ENCODE measurements at places on chromosomes 7 and 10.

- no peak overlapping the region for H3K27ac ChIP-seq
- no peak overlapping the region for H3K4me3 ChIP-seq
- no peaks in the 10 kb centered on the region for H3K36me3 ChIP-seq
- no peak for DNase-seq
- H3K27me3 ChIP-seq = no peaks in the 10 kb centered on the region
Observed at GRCh38 chr10:48444266-48444665, 137.8 kb downstream of the MAPK8 start.

DNA sequence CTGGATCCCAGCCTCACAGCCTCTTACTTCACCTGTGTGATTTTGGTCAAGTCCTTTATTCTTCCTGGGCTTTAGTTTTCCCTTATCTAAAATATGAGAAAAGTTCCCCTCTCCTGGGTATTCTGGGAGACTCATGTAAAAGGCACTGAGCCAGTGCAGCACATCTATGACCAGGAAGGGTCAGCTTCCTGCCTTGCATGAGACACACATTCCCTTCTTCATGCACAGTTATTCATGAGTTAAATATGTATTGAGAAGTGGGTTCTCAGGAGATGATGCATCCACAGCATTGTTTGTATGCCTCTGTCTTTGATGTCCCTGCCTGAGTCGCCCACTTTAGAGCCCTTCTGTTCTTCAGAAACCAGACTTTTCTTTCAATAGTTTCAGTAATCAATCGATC is 33.3 kb downstream of the EGFR start:
- DNase-seq = no peak
- no peak overlapping the region for H3K4me3 ChIP-seq
- H3K27me3 ChIP-seq = no peaks in the 10 kb centered on the region
- no peaks in the 10 kb centered on the region for H3K36me3 ChIP-seq
- H3K27ac ChIP-seq = peak overlapping the region; percentile 52

GRCh38 chr7:140079121-140079536 is 16.4 kb upstream of the PARP12 start:
- no peaks in the 10 kb centered on the region for H3K36me3 ChIP-seq
- no peaks in the 10 kb centered on the region for H3K27me3 ChIP-seq
- no peak for DNase-seq
- H3K4me1 ChIP-seq = no peaks in the 10 kb centered on the region

DNA sequence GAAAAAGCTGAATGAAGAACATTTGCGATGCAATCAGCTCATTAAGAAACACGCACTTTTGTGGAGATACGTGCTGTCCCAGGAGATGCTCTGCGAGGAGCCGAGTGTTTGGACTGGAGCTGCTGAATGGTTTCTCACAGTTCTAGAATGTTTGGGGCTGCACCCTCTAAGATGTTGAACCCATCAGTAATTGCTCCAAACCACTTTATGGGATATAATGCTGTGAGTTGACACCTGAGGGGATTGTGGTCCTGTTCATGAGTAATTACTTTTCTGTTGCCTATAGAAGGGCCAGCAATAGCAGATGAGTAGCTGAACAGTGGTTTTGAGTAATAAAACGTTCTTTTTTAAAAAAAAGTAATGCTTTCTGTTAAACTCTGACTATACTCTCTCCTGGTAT is 63.1 kb downstream of the IKZF1 start:
- no peaks in the 10 kb centered on the region for H3K36me3 ChIP-seq
- no peaks in the 10 kb centered on the region for H3K27me3 ChIP-seq
- DNase-seq = no peak
- H3K27ac ChIP-seq = no peak overlapping the region
- H3K4me1 ChIP-seq = no peaks in the 10 kb centered on the region

- H3K27ac ChIP-seq = no peak overlapping the region
- no peak for DNase-seq
- H3K4me3 ChIP-seq = no peak overlapping the region
- no peaks in the 10 kb centered on the region for H3K27me3 ChIP-seq
- no peaks in the 10 kb centered on the region for H3K4me1 ChIP-seq
Observed at GRCh38 chr7:47914717-47915615, 33.3 kb downstream of the PKD1L1 start.

Data from vagina (tissue), 2 donors.